ENCODE measurements at places on chromosomes 6 and 20. TPM values are rescaled to one million over a fixed set of nuclear protein-coding genes. Genes with fewer than 3 reads are reported as not detected.

Gene SLC17A3
- total RNA-seq, result not detected

Gene KIF25
- total RNA-seq, result not detected

Gene CHMP4B
- 82.9 TPM for total RNA-seq

Gene SLC16A10
- 11.5 TPM for total RNA-seq

Gene PDE10A
- not detected for total RNA-seq

Gene MMP24
- total RNA-seq, result not detected

Gene PHF20
- 58.8 TPM for total RNA-seq

Gene FAM209B
- total RNA-seq, result not detected

Gene DEFB132
- total RNA-seq, result not detected

Gene MRPL18
- total RNA-seq, result 83.5 TPM

Gene SLC17A1
- not detected for total RNA-seq

Gene MRAP2
- not detected for total RNA-seq

- DNase-seq, result no peak
Measured at GRCh38 chr20:31474758-31475427, at the start of the genes DEFB124 and REM1. Gene DEFB124, minus strand, starts transcription at chr20:31475127. Its CDS starts 2,114 bp downstream, at chr20:31473013. Gene REM1, plus strand, starts transcription at chr20:31475288. Its CDS starts 1,158 bp downstream, at chr20:31476446.

GRCh38 chr6:134238960-134239795 lies 78.7 kb downstream of the SGK1 start:
- no peak for DNase-seq

- DNase-seq, result no peak
Measured at GRCh38 chr6:15501826-15502445, 160.9 kb downstream of the DTNBP1 start.

DNA sequence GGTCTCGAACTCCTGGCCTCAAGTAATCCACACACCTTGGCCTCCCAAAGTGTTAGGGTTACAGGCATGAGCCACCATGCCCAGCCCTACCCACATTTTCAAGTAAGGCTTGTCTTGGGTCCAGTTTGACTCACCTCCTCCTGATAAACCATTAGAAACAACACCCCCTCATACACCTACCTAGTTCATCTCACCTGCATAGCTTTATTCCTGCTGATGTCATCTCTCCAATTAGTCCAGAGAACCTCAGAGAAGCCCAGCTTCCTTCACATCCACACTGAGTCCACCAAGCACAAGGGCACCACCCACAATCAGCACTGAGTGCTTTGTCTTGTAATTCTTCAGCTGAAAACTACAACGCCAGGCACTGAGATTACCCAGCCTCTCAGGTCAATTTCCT lies 35.3 kb downstream of the KIF16B start:
- no peak for DNase-seq

DNA sequence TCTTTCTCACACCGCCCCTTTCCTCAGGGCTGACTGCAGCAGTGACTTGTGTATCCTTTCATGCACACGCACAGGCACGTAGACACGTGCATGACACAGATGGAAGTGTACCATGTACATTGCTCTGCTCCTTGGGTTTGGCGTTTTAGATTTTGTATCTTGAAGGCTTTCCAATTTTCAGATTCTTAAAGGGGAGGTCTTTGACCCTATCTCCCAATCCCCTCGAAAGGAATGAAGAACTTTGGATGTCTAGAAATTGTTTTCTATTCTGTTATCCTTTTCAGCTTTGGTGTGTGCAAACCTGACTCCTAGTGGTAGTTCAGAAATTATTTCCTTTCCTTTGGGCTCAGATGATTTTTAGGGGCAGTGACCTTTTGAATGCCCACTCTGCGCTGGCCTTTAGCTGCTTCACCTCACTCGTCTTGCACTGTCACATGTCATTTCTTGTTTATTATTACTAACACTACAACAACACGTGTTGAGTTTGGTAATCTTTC lies 63.0 kb downstream of the HIVEP1 start:
- DNase-seq, result peak; percentile 52

DNA sequence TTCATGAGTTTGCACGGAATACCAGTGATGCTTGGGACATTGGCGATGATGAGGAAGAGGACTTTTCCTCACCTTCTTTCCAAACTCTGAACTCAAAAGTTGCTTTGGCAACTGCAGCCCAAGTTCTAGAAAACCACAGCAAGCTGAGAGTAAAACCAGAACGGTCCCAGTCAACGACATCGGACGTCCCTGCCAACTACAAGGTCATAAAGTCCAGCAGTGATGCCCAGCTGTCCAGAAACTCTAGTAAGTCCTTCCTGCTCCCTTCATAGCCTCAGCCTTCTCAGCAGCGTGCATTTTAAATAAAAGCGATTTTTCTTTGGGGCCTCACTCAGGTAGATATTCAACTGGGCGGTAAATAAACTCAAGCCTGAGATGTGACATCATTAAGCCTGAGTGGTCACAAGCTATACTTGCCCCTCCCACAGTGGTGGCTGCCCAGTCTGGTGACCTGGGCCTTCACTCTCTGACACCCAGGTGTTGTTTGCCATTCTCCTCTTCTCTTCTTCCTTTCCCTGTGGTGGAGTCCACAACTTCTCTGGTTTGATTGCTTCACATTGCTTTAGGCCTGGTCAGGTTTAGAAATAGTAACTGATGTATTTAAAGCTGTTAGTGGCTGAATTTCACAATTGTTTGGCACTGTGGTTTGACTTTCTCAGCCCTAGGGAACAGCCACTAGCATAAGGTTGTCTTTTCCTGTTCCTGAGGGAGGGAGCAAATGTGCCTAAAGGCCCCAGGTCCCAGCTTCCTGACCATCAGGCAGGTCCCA lies 21.6 kb upstream of the TMEM217 start:
- no peak for DNase-seq

GRCh38 chr6:126176282-126176681 lies 163.6 kb upstream of the CENPW start:
- no peak for DNase-seq

DNA sequence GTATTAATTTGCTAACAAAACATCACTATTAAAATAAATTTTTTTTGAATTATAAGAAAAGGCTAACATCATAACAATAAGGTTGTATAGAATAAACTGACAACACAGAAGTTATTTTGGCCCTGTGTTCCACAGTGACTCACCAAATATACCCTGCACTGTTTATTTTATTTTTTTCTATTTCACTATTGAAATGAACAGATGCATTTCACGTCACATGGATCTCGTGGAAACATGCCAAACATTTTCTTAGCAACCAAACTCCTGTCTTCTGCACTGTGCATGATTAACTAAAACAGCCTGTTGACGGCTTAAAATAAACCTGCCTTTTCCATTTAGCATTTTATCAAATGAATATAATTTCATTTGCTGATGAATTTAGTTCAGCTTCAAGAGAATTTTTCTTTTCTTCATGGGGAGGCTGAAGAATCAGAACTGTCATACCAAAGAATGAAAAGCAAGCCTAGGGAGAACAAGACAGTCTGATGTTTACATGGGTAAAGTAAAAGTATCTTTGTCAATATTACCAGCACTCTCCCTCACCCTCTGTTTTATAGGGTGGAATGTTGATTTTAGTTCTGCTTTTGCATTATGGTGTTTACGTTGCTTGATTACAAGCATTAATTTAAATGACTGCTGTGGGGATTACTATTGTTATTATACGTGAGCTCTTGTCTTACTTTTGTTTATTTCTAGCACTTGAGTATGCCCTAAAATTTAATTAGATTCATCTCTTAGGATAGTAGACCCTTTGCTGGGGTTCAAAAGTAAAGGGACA lies 115.3 kb downstream of the LCA5 start:
- DNase-seq, result no peak

GRCh38 chr6:55913228-55914195 lies 38.1 kb upstream of the BMP5 start:
- no peak for DNase-seq

DNA sequence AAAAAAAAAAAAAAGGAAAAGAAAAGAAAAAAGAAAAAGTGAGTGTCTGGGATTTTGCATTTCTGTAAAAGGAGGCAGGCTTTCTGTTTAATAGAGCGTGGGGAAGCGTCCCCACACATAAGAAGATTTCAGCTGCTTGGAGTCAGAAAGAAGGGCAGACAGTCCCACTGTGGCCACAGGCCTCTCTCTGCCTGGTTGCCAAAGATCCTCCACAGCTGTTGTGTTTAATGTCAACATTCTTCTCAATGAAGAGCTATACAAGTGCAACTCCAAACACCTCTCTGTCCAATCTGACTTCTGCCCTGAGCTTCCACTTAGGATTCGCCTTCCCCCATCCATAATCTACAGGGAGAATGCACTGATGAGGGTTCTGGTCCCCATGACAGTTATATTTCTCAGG lies 64.3 kb upstream of the MLN start:
- DNase-seq, result no peak

- DNase-seq, result no peak
Measured at GRCh38 chr6:135189344-135189743, 8.2 kb downstream of the MYB start.

DNA sequence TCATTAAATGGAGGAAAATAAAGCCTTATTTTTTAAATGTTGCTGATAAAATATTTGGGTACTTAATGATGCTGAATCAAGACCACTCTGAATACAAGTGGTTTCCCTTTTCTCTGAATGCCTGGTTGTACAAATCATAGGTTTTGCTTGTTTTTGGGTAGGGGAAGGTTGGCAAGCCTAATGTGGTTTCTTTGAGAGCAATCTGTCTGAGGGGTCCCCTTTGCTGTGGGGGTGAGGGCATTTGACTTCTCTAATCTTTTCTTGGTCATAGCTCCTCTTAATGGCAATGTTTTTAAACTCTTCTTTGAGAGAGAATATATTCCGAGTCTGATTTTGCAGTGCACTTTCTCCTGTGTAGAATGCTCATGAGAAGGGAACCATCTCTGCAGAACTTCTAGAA lies 99.2 kb downstream of the SOX4 start:
- no peak for DNase-seq

DNA sequence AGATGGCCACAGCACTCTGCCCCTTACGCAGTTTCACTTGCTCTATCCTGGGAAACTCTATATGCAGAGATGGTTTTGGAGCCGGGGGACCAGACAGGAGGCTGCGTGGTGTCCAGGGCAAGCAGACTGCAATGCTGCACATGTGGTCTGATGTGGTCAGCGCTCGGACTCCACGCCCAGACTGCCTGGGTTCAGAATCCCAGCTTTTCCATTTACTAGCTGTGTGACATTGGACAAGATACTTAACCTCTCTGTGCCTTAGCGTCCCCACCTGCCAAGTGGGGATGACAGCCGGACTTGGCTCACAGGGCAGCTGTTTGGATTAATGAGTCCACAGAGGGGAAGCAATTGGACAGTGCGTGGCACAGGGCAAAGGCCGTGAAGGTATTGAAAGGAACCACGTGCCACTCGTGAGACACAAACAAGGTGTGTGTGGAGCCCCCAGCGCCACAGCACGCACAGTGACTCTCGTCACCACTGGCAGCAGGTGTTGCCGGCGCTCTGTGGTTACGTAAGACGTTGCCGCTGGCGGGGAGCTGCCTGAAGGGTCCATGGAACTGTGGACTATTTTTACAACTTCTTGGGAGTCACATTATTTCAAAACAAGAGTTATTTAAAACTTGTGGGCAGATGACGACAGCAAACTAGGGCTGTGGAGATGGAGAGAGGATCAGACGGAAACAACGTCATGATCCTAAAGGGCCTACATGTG lies 201.4 kb downstream of the PREX1 start:
- DNase-seq, result peak; percentile 46

- no peak for DNase-seq
Measured at GRCh38 chr6:157281570-157281969, 41.7 kb downstream of the TMEM242 start.

GRCh38 chr6:39020136-39020535 lies 28.4 kb upstream of the GLP1R start:
- no peak for DNase-seq

GRCh38 chr20:3987296-3987695 lies 28.1 kb downstream of the RNF24 start:
- DNase-seq, result no peak

DNA sequence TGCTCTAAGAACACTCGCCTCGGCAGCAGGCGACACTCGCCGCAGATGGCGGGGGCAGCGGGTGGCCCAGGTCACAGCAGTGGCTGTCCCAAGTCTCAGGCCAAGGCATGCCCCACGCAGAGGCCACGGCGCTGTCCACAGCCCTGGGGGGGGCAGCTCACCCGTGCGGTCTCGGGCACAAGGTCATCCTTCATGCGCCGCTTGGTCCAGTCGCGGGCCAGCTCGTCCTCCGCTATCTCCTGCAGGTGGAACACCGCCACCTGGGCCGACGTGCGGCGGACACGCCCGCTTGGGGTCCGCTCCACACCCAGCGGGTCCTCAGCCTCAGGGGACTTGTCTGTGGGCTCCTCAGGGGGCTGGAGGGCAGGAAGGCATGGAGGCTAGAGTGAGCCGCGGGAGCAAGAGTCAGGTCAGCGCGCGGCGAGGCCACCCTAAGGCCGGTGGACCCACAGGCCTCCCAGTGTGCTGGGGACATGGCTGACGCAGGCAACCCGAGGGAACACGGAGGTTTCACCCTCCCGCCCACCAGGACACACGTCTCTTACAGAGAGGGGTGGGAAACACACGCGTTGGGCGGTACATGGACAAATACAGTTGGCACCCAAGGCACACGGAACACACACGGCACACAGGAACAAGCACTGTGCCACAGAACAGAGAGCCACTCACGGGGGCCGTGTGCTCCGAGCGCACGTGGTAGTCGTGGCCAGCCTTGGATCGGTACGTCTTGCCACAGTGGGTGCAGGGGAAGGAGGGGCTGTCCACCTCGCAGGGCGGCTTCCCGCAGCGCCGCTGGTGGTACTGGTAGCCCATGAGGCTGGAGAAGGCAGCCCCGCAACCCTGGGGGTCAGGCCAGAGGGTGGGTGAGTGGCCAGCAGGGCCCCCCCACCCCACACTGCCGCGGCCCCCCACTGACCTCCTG lies 6.5 kb upstream of the UCKL1 start:
- DNase-seq, result no peak

DNA sequence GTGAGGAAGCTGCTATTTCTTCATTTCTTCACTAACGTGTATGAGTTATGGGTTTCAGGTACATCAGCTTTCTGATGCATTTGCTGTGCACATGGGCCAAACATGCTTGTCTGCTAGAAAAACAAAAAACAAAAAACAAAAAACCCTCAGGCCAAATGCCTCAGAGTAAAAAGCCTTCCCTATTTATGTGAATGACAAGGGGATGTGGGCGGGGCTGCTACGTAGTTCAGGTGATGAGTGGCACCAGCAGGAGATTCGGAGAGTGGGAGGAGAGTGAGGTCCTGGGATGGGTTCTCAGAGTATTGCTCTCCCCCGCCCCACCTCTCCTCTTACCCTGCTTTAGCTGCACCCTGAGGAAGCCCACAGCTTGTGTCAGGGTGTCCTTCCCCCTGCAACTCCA lies 596.8 kb upstream of the JAG1 start:
- DNase-seq, result no peak

DNA sequence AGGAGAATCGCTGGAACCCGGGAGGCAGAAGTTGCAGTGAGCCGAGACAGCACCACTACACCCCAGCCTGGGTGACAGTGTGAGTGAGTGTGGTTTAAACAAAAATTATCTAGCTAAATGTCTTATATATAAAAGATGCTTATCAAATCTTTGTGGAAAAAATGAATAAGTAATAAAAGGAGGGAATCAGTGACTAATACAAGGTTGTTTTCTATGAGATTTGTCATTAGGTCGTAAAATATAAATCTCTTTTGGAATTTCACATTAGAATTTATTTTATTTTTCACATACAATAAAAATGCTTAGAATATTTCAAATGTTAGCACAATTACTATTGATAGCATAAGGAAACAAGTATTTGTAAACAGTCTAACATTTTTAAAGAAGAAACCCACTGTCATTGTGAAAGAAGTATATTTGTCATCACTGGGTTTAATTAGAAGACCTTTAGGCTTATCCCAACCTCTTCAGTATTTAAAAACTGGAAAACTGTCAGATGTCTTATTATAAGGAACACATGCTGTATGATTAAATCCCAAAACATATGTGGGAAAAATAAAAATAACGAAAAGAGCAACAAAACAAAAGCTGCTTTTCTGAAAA lies 47.1 kb downstream of the ASCC3 start:
- no peak for DNase-seq

- DNase-seq, result no peak
Measured at GRCh38 chr6:166575205-166575604, 11.3 kb downstream of the RAMACL start.

All from activated CD8-positive, alpha-beta T cell treated with anti-CD3 and anti-CD28 coated beads for 36 hours (primary cell).